ENCODE measurements at places on chromosomes 12 and 14.

DNA sequence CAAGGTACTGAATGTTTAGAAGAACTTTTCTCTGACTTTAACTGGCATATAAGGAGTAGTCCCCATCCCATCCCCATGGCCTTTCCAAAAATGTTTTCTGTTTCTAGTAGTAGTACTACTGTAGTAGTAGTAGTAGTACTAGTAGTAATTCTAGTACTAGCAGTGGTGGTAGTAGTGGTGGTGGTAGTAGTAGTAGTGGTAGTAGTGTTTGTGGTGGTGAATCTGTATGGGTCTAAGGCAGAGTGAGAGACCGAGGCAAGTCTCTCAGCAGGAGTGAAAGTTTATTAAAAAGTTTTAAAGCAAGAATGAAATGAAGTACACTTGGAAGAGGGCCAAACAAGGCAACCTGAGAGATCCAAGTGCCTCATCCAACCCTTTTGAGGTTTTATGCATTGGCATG, 58.6 kb downstream of the FOXN4 start:
- H3K4me1 ChIP-seq, result no peaks in the 10 kb centered on the region
- DNase-seq, result no peak

- no peaks in the 10 kb centered on the region for H3K27me3 ChIP-seq
- H3K4me1 ChIP-seq, result no peaks in the 10 kb centered on the region
- no peak overlapping the region for H3K27ac ChIP-seq
- H3K4me3 ChIP-seq, result no peak overlapping the region
Measured at GRCh38 chr12:74120644-74121043, 417.0 kb upstream of the ATXN7L3B start.

DNA sequence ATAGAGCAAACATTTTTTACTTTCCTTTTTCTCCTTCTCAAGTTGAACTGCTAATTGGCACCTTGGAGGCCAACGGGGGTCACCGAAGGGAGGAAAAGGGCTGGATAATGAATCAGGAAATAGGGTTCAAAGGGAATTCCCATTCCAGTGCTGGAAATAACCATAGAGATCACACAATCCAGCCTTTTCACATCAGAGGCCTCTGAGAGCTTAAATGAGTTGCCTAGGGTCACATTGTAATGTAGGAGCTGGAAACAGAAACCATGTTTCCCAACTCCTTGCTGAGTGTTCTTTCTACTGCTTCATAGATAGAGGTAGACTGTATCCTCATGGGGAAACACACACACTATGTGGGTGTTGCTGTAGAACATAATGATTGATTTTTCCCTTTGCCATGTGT, 60.6 kb upstream of the DDHD1 start:
- H3K4me1 ChIP-seq, result peaks cover 2% of the 10 kb centered on the region
- no peaks in the 10 kb centered on the region for H3K36me3 ChIP-seq
- H3K27me3 ChIP-seq, result no peaks in the 10 kb centered on the region
- H3K27ac ChIP-seq, result no peak overlapping the region

DNA sequence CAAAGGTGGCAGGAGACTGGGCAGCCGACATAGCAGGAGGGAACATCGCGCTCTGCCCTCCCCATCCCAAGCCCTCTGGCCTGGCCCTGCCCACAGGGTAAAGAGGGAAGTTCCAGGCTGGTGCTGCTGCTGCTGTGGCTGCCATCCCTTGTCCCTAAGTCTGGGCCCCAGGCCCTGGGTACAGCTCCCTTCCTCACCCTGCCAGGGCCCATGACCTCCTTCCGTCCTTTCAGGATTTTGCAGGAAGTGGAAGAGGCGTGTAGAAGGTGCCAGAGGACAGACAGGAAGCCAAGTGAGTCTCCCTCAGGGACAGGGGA, 14.7 kb upstream of the NCOR2 start:
- H3K4me1 ChIP-seq, result peaks cover 11% of the 10 kb centered on the region
- no peaks in the 10 kb centered on the region for H3K27me3 ChIP-seq
- H3K4me3 ChIP-seq, result no peak overlapping the region
- no peak overlapping the region for H3K27ac ChIP-seq
- peak; percentile 41 for DNase-seq

- DNase-seq, result no peak
- H3K27me3 ChIP-seq, result no peaks in the 10 kb centered on the region
Measured at GRCh38 chr14:21382095-21382494, 1.7 kb downstream of the SUPT16H start.

GRCh38 chr12:17577405-17577804, 512.6 kb downstream of the RERGL start:
- H3K36me3 ChIP-seq, result no peaks in the 10 kb centered on the region
- no peaks in the 10 kb centered on the region for H3K27me3 ChIP-seq

GRCh38 chr12:109586385-109587296, 13.0 kb downstream of the MVK start:
- H3K4me3 ChIP-seq, result no peak overlapping the region
- DNase-seq, result no peak
- H3K4me1 ChIP-seq, result no peaks in the 10 kb centered on the region

GRCh38 chr14:89187501-89187900, 229.5 kb downstream of the FOXN3 start:
- peaks cover 34% of the 10 kb centered on the region for H3K4me1 ChIP-seq
- no peaks in the 10 kb centered on the region for H3K36me3 ChIP-seq
- peak overlapping the region; percentile 61 for H3K27ac ChIP-seq
- no peak overlapping the region for H3K4me3 ChIP-seq
- no peak for DNase-seq

GRCh38 chr12:62736596-62736995, 198.4 kb downstream of the PPM1H start:
- peaks cover 7% of the 10 kb centered on the region for H3K4me1 ChIP-seq
- no peak overlapping the region for H3K4me3 ChIP-seq
- no peaks in the 10 kb centered on the region for H3K36me3 ChIP-seq
- no peak overlapping the region for H3K27ac ChIP-seq
- no peak for DNase-seq
- H3K27me3 ChIP-seq, result no peaks in the 10 kb centered on the region

DNA sequence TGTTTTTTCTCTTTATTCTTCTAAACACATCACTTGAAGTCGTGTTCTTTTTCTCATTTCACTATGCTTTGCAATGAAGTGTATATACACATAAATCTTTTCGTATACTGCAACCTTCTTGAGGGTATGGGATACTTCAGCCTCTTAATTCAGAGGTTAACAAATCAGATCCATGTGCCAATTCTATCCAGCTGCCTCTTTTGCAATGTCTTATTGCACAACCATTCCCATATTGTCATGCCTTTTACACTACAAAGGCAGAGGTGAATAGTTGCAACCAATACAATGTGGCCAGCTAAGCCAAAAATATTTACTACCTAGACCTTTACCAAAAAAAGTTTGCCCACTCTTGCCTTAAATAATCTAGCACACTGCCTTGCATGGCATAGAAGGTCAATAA, 224.5 kb upstream of the FOXG1 start:
- no peaks in the 10 kb centered on the region for H3K36me3 ChIP-seq
- no peak overlapping the region for H3K4me3 ChIP-seq
- H3K27ac ChIP-seq, result no peak overlapping the region
- DNase-seq, result no peak

- no peaks in the 10 kb centered on the region for H3K27me3 ChIP-seq
- H3K4me3 ChIP-seq, result no peak overlapping the region
- no peaks in the 10 kb centered on the region for H3K36me3 ChIP-seq
- H3K4me1 ChIP-seq, result no peaks in the 10 kb centered on the region
Measured at GRCh38 chr14:96059519-96060135, 20.5 kb downstream of the C14orf132 start.

DNA sequence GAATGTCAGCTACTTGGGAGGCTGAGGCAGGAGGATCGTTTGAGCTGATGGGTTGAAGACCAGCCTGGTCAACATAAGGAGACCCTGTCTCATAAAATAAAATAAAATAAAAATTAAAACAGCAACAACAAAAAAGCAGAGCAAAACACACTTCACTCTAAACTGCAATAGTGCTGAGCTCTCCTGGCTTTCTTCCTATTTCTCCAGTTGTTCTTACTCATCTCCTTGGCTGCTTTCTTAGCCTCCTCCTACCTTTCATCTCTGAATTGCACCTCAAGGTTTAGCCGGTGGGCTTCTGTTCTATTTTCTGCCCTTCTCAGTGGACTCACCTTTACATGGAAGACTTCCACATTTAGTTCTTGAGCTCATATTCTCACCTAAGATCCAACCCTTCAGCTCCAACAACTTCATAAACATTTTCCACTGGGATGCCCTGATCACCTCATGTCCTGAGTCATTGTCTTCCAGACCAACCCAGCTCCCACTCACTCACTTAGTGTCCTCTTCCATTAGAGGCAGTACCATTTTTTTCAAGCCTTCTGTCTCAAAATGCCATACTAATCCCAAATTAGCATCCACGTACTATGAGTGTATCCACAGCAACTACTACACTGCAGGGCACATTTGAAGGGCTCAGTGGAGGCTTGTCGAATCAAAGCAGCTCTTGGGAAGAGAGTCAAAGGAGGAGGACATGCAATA, 41.2 kb upstream of the TMED10 start:
- DNase-seq, result no peak
- no peaks in the 10 kb centered on the region for H3K4me1 ChIP-seq
- no peaks in the 10 kb centered on the region for H3K36me3 ChIP-seq
- no peak overlapping the region for H3K27ac ChIP-seq
- H3K4me3 ChIP-seq, result no peak overlapping the region

- DNase-seq, result no peak
- no peaks in the 10 kb centered on the region for H3K27me3 ChIP-seq
- H3K27ac ChIP-seq, result no peak overlapping the region
- H3K4me1 ChIP-seq, result peaks cover 15% of the 10 kb centered on the region
- no peak overlapping the region for H3K4me3 ChIP-seq
Measured at GRCh38 chr12:2973566-2973965, 14.4 kb downstream of the TEAD4 start.

GRCh38 chr12:9319044-9319841, 111.0 kb upstream of the PZP start:
- no peaks in the 10 kb centered on the region for H3K27me3 ChIP-seq
- no peak for DNase-seq
- H3K4me3 ChIP-seq, result no peak overlapping the region
- H3K36me3 ChIP-seq, result no peaks in the 10 kb centered on the region
- no peak overlapping the region for H3K27ac ChIP-seq
- H3K4me1 ChIP-seq, result no peaks in the 10 kb centered on the region

GRCh38 chr14:72578514-72578913, 315.4 kb downstream of the DPF3 start:
- H3K36me3 ChIP-seq, result no peaks in the 10 kb centered on the region
- H3K4me1 ChIP-seq, result no peaks in the 10 kb centered on the region
- no peaks in the 10 kb centered on the region for H3K27me3 ChIP-seq
- no peak overlapping the region for H3K27ac ChIP-seq

- H3K4me3 ChIP-seq, result no peak overlapping the region
- DNase-seq, result no peak
- no peaks in the 10 kb centered on the region for H3K27me3 ChIP-seq
- H3K27ac ChIP-seq, result no peak overlapping the region
- no peaks in the 10 kb centered on the region for H3K4me1 ChIP-seq
- H3K36me3 ChIP-seq, result no peaks in the 10 kb centered on the region
Measured at GRCh38 chr12:106519607-106520021, 63.2 kb upstream of the RFX4 start.

GRCh38 chr12:88559772-88560171, 20.5 kb downstream of the KITLG start:
- H3K27ac ChIP-seq, result no peak overlapping the region
- no peaks in the 10 kb centered on the region for H3K36me3 ChIP-seq
- no peak for DNase-seq

DNA sequence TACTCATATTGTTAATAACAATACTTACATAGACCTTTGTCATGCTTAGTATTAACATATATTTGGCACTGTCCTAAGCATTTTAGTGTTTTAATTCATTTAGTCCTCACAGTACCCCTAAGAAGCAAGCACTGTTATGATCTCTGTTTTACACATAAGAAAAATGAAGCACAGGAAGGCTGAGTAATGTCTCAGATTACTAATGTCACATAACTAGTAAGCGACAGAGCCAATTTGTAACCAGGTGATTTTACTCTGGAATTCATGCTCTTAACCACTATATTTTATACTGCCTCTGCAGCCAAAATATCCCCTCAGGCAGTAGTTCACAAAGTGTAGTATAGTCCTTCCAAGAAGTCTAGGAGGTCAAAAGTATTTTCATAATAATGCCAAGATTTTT, 20.3 kb downstream of the TMEM253 start:
- no peaks in the 10 kb centered on the region for H3K36me3 ChIP-seq
- DNase-seq, result no peak
- H3K4me1 ChIP-seq, result no peaks in the 10 kb centered on the region
- no peak overlapping the region for H3K4me3 ChIP-seq
- H3K27me3 ChIP-seq, result no peaks in the 10 kb centered on the region
- H3K27ac ChIP-seq, result no peak overlapping the region

GRCh38 chr14:72779679-72780078, 114.2 kb downstream of the DPF3 start:
- DNase-seq, result no peak
- no peak overlapping the region for H3K27ac ChIP-seq
- no peaks in the 10 kb centered on the region for H3K36me3 ChIP-seq
- no peaks in the 10 kb centered on the region for H3K27me3 ChIP-seq
- no peak overlapping the region for H3K4me3 ChIP-seq

DNA sequence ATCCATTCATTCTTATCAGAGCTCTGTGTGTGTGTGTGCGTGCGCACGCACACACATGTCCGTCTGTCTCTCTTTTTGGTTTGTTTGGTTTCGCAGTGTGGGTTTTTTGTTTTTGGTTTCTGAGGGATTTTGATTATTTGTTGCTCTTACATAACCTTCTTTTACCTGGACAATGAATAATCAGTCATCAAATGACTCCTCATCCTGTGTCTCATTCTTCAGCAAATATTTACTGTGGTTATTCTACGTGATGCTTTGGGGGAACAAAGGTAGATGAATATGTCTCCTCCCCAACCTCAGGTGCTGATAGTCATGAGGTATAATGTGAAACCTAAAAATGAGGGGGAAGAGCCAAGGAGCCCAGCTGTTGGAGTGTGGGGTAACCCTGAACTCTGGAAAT, 92.4 kb downstream of the SAMD4A start:
- H3K27me3 ChIP-seq, result no peaks in the 10 kb centered on the region
- no peak overlapping the region for H3K27ac ChIP-seq
- H3K4me3 ChIP-seq, result no peak overlapping the region
- H3K4me1 ChIP-seq, result peaks cover 94% of the 10 kb centered on the region
- no peaks in the 10 kb centered on the region for H3K36me3 ChIP-seq

DNA sequence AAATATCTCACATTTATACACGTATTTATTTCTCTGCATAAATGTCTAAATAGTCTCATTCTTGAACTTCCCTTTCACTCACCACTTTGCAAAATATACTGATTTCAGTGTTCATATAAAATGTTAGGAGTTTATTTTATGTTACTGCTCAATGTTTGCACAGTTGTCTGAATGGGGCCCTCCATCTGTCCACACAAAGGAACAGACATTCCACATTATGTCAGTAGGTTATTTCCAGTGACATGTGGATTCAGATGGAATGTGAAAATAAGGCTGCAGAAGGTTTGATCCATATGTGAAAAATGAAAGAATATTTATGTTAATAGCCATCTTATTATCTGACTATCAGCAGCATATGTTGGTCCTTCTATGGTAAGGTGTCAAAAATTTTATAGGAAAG, 994.4 kb upstream of the SEL1L start:
- no peaks in the 10 kb centered on the region for H3K27me3 ChIP-seq
- H3K4me1 ChIP-seq, result no peaks in the 10 kb centered on the region
- H3K4me3 ChIP-seq, result no peak overlapping the region
- H3K36me3 ChIP-seq, result no peaks in the 10 kb centered on the region

- peak overlapping the region; percentile 74 for H3K27ac ChIP-seq
- peaks cover 68% of the 10 kb centered on the region for H3K4me1 ChIP-seq
- peaks cover 12% of the 10 kb centered on the region for H3K36me3 ChIP-seq
- no peaks in the 10 kb centered on the region for H3K27me3 ChIP-seq
- no peak for DNase-seq
Measured at GRCh38 chr14:102505775-102506625, 3.6 kb downstream of the ANKRD9 start.

Measured in heart left ventricle (tissue), 16 donors.